ENCODE measurements at places on chromosomes 4 and X.
A peak's percentile ranks its signal among the peaks of the same experiment; 100 is the strongest.

GRCh38 chr4:81512001-81512756 lies 40.5 kb upstream of the RASGEF1B start:
- DNase-seq = no peak

DNA sequence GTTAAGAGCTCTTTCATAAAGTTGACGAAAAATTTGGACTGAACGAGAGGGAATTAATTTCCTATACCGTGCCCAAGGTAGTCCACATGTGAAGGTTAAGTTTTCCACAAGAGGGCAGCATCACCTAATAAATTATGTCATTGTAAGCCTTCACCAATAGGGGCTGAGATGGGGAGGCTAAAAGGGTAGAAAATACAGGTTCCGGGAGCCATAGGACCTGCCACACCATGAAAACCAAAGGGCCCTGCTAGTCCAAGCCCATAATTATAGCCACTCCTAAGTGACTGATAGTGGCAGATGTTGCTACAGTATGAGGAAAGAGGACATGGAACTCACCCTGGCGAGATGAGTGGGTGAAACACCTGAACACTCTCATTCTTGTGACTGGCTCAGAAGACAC lies 122.2 kb downstream of the SHROOM4 start:
- peak; percentile 1 for DNase-seq

DNA sequence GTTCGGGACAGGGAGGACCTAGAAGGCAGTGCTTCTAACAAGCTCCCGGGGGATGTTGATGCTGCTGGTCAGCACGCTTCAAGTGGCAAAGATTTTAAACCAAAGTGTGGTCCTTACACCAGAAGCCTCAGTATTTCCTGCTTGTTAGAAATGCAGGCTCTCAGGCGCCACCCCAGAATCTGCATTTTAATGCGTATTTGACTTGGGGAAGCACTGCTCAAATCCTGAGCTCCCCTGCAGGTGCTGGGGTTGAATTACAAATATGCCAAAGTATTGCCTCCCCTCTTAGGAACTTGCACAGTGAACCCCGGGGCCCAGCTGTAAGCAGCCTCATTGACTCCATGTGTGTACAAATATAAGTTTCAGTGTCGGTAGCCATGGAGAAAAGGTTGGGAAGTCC lies 70.8 kb upstream of the RAI2 start:
- DNase-seq = no peak

GRCh38 chrX:11541510-11541909 lies 124.2 kb downstream of the ARHGAP6 start:
- no peak for DNase-seq

DNA sequence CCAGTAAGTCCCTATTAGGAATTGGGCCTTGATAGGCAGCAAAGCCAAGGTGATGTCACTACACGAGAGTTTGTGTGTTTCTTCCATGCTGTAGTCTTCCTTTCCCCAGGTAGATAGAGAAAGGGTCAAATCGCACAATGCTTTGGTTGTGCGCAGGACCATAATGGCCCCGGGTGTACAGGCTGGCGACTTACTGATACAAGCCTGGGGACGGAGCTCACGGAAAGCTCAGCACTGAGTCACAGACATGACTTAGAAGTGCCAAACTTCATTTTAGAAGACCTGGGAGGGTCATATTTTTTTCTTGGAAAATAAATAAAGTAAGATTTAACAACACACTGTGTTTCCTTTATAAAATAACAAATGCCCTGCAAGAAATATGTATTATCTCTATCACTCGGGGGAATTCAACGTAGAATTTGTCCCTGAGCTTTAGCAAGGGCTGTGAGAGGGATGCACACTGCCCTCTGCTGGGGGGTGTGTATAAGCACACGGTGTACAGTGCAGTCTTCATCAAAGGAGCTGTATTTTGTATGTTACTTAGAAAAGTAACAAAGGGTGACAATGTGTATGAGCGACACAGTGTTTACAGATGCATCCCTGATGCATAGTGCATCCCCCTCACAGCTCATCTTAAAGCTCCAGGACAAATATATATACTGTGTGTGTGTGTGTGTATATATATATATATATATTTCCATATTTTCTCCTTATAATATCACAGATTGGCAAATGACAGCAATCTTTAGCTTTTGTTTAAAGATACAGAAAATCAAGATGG lies 254.5 kb upstream of the VEGFC start:
- peak; percentile 72 for DNase-seq

DNA sequence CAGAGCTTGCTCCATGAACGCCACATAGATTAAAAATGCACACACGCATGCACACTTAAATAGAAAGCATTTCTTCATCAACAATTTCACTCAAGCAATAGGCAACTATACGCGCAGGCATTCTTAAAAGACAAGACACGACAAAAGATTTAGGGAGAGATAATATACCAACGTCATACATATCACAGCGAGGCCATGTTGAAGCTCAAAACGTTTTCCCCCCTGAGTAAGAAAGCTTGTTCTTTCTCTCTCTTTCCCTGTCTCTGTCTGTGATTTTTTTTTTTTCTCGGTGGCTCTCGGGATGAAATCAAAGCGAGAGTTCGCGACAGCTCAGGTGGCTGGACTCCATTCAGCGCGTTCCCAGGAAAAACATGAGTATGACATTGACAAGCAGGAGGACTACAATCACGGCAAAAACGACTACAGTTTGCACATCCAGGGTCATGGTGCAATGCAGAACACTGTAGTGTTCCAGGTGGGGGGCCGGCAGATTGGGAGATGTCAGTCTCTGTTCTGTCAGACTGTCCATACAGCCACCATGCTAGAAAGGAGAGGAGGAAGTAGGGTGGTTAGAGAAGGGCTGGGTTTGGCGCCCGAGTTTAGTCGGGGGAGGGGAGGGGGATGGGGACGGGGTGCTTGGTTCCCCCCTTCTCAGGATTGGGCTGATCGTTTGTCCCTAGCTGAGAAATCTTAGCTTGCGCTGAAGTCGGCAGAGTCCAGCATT lies 30.7 kb downstream of the ARHGEF9 start:
- DNase-seq = no peak

GRCh38 chr4:75490155-75490554 lies 24.0 kb downstream of the RCHY1 start:
- peak; percentile 20 for DNase-seq

DNA sequence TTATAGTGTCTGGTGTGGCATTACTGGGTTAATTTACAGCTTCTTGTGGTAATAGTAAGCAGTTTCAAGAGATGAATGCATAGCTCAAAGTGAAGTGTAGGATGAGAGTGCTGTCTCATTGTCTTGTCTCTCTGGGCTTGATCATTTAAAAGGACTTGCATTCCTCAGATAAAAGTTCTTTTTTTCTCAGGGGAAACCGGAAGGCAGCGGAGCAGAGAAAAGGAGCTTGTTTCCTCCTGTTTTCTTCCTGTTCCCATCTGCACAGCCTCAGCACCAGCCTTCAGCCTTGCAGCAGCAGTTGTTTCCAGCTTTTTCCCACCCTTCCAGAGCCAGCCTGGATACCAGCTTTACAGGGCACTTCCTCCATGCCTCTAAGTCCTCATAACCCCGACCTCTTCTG lies 61.4 kb upstream of the LGI2 start:
- no peak for DNase-seq

DNA sequence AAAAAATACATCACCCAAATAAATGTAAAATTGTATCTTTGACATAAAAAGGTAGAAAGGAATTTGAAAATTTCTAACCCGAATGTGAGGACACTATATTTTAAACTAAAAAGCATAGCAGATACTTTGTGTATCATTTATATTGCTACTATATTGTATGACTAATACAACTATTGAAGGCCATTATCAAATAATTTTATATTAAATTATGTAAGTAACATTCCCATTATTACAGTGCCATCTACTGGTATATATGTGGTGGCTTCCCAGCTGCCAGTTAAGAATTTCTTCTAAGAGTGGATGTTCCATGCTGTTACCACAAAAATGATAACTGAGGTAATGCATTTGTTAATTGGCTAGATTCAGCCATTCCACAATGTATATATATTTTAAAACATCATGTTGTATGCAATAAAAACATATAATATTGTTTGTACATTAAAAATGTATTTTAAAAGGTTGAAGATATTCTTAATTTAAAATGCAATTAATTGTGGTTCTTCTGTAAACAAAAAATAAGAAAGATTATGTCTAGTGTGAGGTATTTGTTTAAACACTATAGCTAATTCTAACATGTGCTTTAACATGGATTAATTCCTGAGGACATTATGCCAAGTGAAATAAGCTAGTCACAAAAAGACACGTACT lies 65.3 kb downstream of the EGF start:
- peak; percentile 11 for DNase-seq

- no peak for DNase-seq
Measured at GRCh38 chrX:20143111-20143510, 1.5 kb upstream of the EIF1AX start.

DNA sequence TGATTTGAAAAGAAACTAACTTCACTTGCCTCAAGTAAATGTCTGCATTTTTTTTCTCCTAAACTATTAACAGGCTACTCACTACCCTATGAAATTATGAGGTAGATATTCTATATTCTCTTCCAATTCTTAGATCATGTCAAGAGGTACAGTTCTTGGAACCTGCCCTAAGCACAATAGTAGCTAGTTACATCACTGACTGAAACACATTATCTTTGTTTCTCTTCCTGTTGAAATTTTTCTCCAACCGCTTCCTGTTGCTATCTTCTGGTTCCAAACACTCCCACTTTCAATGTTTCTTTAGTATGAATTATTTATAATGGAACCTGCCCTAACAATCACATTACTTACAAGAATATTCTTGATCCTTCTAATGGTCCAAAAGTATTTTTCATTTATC lies 5.0 kb upstream of the BANK1 start:
- DNase-seq = no peak

DNA sequence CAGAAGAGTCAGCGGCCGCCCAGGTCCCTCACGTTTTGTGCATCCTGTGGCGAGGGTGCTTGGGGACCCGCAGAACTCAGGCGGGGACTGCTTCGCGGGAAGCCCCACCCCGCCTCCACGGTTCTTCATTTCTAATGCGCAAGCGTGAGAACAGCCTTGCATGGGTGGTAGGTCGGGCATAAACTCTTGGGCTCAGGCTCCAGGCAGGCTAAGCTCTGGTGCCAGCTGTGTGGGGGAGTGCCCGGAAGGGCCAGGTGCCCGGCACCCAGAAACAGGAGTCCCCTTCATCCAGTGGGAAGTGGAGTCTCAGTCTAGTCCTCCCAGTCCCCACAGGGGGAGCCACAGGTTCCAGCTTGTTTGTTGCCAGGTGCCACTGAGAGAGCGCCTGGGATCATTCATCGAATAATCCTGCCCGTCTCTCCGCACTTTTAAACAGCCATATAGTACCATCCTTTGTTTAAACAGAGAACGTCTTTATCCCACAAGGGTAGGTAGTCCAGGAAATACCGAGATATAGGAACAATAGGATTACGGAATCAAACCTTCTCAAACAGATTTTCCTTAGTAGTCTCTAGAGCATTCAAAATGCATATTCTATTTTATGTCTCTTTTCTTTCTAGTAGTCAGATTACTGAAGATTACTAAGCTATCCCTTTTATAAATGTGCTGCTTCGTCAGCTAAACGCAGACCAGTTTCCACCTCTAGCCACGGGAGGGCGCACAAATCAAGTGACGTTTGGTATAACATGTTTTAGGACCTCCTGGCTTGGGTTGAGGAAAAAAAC lies 12.7 kb upstream of the RBBP7 start:
- peak; percentile 81 for DNase-seq

- no peak for DNase-seq
Measured at GRCh38 chrX:138031715-138032114, 465.8 kb downstream of the ZIC3 start.

DNA sequence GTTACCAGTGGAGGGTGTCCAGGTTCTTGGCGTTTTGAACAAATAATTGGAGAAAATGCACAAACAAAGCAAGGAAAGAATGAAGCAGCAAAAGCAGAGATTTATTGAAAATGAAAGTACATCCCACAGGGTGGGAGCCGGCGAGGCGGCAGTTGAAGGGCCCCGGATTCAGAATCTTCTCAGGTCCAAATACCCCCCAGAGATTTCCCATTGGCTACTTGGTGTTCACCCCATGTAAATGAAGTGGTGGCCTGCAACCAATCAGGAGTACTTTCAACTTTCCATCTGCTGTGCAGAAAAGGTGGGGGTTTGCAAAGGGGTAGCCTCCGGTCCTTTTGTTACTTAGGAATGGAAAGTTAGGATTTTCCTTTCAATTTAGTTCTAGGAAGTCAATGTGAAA lies 1447.0 kb downstream of the C4orf33 start:
- no peak for DNase-seq

GRCh38 chrX:136584545-136584944 lies 52.5 kb downstream of the VGLL1 start:
- DNase-seq = no peak

DNA sequence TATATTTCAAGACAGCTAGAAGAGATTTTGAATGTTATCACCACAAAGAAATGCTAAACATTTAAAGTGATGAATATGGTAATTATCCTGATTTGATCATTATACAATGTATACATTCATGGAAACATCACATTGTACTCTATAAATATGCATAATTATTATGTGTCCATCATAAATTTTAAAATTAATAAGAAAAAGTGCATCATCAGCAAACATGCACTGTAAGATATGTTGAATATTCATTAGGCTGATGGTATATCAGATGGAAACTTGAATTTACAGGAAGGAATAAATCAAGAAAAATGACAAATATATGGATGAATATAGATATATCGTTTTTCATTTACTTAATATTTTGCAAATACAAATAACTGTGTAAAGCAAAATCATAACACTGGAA lies 812.1 kb upstream of the INTU start:
- DNase-seq = no peak

DNA sequence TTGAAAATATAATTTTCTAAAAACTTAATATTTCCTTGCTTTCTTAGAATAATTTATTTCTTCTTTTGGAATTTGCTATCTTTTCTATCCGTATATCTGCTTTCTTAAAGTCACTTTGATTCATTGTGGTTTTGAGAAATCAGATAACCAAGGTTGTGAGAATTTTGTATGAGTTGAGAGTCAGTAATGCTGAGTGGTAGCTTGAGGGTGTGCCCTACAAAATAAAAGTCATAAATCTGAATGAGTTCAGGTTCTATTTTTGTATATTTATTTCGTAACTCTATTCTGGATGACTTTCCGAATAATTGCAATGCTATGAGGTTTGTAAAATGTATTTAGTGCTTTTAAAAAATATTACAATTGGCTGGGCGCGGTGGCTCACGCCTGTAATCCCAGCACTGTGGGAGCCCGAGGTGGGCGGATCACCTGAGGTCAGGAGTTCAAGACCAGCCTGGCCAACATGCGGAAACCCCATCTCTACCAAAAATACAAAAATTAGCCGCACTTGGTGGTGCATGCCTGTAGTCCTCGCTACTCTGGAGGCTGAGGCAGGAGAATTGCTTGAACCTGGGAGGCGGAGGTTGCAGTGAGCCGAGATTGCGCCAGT lies 8.9 kb downstream of the COPS4 start:
- DNase-seq = peak; percentile 75

GRCh38 chrX:154732421-154733065 lies 18.3 kb downstream of the GAB3 start:
- DNase-seq = no peak

GRCh38 chrX:43666311-43666912 lies 10.3 kb downstream of the MAOA start:
- no peak for DNase-seq

Data from foreskin fibroblast (primary cell).